ENCODE measurements at places on chromosomes 2 and 18. TPM values are rescaled to one million over a fixed set of nuclear protein-coding genes. Genes with fewer than 3 reads are reported as not detected.
A peak's percentile ranks its signal among the peaks of the same experiment; 100 is the strongest.

DNA sequence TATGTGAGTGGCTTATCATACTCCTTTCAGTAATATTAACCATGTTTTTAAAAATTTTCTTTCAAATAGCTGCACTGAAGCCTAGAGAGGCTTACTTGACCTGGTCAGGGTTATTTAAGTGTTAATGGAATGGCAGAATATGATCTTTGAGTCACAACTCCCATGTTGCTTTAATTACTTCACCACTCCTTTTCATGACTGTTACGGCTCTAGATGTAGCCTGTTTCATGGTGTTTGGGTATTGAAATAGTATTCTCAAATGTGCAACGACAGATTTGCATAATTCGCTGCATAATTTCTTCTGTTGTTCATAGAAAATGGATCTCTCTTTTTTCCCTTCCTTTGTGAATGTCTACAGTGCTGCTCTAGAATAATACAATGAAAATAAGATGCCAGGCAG lies 51.6 kb upstream of the PLA2R1 start:
- DNase-seq, result no peak

- no peak for DNase-seq
These were observed 50.6 kb upstream of the FN1 start for GRCh38 chr2:215486291-215487001.

DNA sequence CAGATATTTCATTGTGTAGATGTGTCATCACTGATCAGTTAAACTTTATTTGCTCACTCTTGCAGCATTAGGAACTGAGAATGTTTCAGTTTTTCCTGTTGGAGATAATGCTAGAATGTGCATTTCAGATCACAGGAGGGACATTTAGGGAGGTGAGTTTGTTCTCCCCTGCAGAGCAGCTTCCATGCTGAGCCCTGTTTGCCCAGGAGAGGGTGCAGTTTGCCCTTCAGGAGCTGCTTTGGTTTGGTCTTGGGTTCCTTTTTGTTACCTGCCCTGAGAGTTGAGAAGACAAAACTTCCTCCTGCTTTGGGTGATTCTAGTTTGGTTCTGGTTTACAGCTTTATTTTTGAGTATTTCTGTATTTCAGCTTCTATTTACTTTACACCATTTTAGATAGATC lies 49.9 kb downstream of the DGKD start:
- no peak for DNase-seq

- no peak for DNase-seq
These were observed 70.1 kb upstream of the GRB14 start for GRCh38 chr2:164691346-164691887.

- peak; percentile 16 for DNase-seq
These were observed 1783.9 kb downstream of the SUCLG1 start for GRCh38 chr2:82675186-82675585.

DNA sequence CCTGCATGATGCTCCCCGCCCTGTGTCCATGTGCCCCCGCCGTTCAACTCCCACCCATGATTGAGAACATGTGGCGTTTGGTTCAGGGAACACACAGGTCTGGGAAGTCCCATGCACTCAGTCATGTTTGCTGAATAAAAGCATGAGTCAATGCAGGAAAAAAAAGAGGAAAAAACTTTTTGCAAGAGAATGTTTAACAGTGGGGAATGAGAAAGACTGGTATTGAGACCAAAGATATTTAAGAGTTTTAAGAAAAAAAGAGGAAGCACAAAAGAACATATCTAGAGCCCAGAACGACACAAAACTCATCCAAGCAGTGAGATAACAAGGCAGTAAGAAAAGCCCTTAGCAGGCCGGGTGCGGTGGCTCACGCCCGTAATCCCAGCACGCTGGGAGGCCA lies 279.2 kb upstream of the THSD7B start:
- DNase-seq, result no peak

DNA sequence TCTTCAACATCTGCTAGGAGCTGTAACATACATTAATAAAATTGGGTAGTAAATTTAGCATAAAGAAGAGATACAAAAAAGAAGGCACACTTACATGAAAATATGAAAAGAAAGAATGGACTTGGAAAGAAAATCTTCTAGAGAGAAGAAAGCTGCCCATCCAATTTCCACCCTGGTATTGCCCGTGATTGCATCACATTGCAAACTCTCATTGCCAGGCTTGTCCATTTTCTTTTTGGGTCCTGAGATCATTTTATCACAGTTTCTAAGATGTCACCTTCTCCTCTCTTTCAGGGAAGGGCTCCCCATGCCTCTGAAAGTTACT lies 321.5 kb downstream of the RND3 start:
- no peak for DNase-seq

DNA sequence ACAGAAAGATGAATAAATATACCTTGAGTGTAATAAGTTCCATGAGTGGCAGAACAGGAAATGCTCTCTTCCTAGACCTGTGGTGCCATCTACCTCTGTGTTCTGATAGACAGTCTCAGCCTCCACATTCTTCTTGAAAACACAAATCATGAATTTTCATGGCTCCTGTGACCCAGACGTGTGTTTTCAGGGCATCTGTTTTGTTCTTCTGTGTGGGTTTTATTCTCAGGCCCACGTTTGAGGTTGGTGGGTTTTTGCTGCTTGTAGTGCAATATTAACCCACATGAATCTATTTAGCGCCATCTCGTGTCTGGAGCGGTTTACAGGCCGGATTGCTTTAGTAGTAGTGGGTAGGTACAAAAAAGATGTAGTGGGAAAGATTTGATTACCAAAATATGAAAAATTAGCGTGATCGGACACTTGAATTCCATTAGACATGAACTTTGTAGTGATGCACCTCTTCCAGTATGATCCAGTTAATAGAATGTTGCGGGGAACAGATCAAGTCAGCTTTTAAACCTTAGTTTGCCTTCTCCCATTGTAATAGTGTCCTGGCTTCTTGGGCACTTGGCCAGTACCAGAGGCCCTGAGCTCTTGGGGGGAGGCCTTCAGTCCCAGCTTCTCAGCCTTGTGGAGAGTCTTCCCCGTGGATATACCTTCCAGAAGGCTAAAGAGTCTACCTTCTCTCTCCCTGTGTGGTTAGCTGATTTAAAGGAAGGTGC lies 256.5 kb downstream of the TPGS2 start:
- DNase-seq, result peak; percentile 9

DNA sequence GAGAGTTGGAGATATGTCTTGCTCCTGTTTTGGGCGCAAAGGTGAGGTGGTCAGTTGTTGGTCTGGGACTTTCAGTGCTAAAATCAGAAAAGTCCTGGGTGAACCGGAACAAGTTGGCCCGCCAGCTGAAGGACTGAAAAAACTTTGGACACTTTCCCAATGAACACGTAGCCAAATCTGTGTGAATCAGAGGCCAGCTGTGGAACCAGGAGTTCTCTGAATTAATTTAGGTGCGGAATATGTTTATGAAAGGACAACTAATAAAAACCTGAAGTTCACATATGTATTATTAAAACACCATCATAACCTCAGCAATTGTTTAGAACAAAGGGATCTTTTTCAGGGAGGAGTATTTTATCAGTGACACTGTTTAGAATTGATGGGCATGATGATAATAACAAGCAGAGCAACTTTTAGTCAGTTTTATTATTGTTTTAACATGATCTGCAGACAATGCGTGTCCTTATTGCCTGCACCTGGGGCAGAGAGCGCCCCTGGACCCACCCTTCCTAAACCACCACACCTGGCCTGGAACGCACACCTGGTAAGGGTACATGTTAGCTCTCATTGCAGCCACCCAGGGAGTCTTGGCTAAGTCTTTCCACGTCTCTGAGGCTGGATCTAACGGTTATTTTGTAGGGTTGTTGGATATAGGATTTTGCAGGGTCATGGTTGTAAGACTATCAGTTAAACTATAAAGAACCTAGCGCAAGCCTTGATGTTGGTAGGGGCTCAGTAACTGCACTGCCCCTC lies 9.9 kb upstream of the ODC1 start:
- DNase-seq, result no peak

DNA sequence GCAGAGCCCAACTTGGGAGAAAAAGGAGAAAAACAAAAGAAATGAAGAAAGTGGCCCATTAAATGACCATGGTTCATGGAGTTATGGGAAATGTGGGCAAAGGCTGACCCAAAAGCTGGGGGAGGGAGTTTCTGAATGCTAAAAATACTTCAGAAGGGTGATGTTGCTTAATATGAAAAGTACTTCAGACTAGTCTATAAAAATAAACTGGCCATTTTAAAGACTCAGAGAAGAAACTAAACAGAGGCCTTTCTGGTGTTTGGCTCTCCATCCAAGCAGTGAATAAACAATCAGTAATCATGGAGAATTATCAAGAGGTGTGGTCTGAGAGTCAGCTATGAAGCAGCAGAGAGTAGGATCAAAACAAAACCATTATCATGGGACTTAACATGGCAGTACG lies 160.8 kb upstream of the MAPRE2 start:
- no peak for DNase-seq

DNA sequence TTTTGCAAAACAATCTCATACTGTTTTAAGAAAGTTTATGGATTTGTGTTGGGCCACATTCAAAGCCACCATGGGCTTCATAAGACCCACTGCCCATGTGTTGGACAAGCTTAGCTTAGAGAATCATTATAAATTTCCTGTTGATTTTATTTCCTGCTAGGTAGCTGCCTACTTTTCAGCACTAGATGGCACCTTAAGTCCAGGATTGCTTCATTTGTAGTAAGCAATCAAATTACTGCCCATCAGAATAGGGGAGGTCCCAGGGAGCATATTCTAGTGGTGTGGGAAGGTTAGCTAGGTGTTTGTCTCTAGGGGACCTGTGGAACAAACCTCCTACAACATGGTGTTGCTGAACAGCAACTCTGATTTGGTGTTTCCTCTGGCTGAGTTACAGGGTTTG lies 11.0 kb upstream of the DCDC2C start:
- no peak for DNase-seq

DNA sequence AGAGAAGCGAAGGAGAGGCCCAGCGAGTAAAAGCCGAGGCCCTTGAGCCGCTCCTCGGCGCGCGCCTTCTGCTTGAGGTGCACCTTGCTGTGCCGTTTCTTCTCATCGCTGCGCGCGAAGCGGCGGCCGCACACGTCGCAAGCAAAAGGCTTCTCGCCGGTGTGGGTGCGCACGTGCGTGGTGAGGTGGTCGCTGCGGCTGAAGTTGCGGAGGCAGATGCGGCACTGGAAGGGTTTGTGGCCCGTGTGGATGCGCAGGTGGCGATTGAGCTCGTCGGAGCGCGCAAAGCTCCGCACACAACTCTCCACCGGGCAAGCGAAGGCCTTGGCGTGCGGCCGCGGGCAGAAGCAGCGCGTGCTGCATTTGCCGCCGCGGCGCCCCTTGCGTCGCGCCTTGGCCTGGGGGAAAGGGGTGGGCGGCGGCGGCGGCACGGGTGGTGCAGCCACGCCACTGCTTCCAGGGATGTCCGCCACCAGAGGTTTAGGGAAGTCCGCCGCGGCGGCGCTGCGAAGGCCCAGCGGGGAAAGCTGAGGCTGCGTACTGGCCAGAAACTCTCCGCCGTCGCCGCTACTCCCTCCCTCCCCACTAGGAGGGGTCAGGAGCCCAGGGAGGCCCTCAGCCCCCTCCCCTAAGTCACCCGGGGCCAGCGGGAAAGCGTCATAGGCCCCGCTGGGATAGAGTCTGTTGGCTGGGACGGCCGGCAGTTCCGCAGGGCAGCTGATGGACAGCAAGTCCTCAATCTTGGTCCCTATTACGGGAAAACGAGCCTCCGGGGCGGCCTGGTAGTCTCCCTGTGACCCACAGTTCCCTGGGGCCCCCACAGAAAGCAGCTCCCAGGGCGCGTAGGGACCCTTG lies 1.7 kb downstream of the EGR4 start:
- DNase-seq, result no peak

- no peak for DNase-seq
These were observed 88.4 kb downstream of the SEMA4F start for GRCh38 chr2:74742471-74742870.

- DNase-seq, result no peak
These were observed 24.3 kb downstream of the RNF144A start for GRCh38 chr2:6941299-6942046.

GRCh38 chr2:217166241-217166850 lies 306.5 kb upstream of the TNP1 start:
- peak; percentile 36 for DNase-seq

- peak; percentile 93 for DNase-seq
These were observed 54.9 kb upstream of the MAP2 start for GRCh38 chr2:209368914-209369313.

- DNase-seq, result no peak
These were observed 1681.0 kb upstream of the DDX18 start for GRCh38 chr2:116133381-116133942.

- no peak for DNase-seq
These were observed 18.2 kb upstream of the ADAM17 start for GRCh38 chr2:9573840-9574239.

The ALKAL2 gene
- not detected for total RNA-seq

The ACYP2 gene
- total RNA-seq, result 7.1 TPM

The MOGAT1 gene
- total RNA-seq, result not detected

The MTCL1 gene
- 25.6 TPM for total RNA-seq

The RNU2-63P gene
- not detected for total RNA-seq

The CMPK2 gene
- 36.6 TPM for total RNA-seq

The GPBAR1 gene
- total RNA-seq, result 0.35 TPM

Data from glomerular endothelial cell (primary cell).